Lower leg skin (tissue), 4 donors: ENCODE measurements at places on chromosomes 12 and 14. TPM values are rescaled to one million over a fixed set of nuclear protein-coding genes. Genes with fewer than 3 reads are reported as not detected.

DNA sequence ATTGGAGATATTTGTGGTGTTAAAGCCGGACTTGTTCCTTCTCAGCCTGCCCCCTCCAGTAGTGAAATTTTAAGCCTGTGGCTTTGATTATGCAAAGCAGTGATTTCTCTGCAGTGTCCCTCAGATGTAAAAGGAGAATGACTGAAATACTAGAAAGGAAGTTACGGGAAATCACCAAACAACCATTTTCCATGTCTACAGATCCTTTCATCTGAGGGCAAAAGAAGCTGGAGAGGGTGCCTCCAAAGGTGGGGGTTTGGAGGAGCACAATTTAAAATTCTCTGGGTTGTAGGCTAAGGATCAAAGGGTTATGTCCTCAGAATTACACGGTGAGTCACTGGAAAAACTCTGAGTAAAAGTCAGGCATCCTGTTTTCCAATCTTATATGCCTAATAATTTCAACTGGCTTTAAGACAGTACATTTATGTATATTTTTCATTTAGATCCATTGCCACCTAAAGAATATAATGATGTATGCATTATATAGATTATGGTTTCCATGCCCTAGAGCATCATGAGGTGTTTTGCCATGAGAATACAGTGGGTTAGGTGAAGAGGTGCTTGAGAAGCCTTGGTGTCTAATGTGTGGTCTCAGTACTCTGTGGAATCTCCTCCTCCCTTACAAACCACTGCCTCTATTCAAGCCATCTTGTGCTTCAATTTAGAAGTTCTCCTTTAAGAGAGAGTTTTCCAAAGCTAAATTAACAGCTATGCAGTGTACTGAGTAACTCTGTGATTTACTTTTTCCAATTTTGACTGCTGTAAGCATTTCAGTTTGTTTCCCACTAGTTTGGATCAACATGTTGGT is 362.1 kb downstream of the RAD51B start:
- DNase-seq = no peak

The SDR9C7 gene
- total RNA-seq = 114 TPM

DNA sequence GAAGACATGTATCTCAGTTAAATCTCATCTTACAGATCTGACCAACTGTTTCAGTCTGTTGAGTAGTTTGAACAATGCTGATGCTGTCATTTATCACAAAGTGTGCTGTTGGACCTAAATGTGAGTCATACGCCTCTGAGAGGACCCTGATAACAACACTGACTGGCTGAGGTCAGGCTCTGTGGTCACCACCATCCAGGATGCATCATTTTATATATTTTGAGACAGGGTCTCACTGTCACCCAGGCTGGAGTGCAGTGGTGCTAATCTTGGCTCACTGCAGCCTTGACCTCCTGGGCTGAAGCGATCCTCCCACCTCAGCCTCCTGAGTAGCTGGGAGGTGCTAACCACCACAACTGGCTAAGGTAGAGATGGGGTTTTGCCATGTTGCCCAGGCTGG is 181.0 kb upstream of the RGS6 start:
- no peak for DNase-seq

- no peak for DNase-seq
Measured at GRCh38 chr12:53781228-53781801, 29.5 kb upstream of the CISTR start.

DNA sequence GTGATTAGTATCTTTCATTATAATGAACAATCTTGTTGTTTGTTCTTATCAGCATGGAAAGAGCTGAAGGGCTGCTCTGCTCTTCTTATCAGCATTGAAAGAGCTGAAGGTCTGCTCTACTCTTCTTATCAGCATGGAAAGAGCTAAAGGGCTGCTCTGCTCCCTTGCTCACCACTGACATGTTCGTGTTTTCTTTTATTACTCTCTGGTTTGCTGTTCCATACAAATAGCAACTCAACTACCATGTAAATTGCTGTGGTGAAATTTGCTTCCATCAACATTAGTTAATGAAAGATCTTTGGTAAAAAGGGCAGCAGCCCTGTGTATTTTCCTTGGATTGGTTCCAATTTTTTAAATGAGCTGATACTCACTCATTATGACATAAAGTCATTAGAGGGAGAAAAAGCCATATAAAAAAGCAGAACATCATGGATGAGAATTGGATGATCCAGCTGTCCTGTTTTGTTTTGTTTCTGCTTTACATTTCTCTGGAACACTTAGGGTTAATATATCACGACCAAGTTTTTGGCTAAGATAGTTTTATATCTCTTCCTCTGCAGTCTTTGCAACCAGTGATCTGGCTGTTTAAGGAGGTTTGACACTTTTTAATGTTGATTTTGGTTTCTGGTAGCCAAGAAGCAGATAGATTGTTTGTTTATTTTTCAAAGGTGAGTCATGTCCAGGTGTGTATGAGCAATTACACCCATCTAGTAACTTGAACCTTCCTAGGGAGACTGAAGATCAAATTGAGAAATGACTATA is 356.6 kb downstream of the CEP128 start:
- DNase-seq = no peak

DNA sequence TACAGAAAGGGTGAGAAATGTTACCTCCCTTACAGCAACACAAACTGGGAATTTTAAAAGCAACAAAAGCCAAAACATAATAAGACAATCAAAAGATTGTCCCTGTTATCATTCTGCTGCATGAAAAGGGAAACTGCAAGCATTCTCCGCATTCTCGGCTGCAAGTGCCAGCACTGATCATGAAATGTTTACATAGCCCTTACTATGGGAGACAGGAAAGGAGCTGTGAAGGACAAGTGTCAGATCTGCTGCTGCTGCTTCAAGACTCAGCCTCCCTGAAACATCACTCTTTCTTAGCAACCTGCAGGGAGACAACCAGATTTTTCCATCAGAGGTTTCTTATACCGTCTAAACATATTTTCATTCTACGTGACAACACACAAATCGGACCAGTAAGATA is 20.1 kb downstream of the DENND5B start:
- DNase-seq = no peak

DNA sequence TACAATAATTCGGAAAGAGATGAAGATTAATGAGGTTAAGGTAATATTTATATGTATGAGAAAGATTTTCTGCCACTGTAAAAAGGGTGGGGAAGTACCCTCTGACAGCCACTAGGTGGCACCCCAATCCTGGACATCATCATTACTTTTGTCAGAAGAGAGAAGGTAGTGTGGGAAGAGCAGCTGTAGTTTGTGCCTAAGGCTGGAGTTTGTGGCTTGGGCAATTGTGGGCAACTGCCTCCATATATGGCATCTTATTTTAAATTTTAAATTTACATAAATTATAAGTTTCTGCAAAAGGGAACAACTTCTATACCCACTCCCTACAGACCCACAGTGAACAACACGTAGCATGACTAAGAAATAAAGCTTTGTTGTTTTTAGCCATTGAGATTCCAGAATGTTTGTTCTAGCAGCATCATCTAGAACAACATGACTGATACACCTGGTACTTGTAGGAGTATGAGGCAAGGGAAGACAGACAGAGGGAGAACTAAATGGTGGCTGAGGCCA is 34.4 kb upstream of the SYCP3 start:
- peak; percentile 41 for DNase-seq

The STX2 gene
- total RNA-seq = 4.3 TPM
